NCI-H748 treated with DMSO at 0.1 percent for 48 hours (cell line): ENCODE measurements at places on chromosomes 5 and 9.

- peak; percentile 85 for DNase-seq
Measured at GRCh38 chr5:93246090-93246855, 334.7 kb downstream of the NR2F1-AS1 start.

- DNase-seq: no peak
Measured at GRCh38 chr5:1725641-1726468, 73.8 kb downstream of the MRPL36 start.

GRCh38 chr5:76332102-76332501, 71.0 kb upstream of the IQGAP2 start:
- no peak for DNase-seq

DNA sequence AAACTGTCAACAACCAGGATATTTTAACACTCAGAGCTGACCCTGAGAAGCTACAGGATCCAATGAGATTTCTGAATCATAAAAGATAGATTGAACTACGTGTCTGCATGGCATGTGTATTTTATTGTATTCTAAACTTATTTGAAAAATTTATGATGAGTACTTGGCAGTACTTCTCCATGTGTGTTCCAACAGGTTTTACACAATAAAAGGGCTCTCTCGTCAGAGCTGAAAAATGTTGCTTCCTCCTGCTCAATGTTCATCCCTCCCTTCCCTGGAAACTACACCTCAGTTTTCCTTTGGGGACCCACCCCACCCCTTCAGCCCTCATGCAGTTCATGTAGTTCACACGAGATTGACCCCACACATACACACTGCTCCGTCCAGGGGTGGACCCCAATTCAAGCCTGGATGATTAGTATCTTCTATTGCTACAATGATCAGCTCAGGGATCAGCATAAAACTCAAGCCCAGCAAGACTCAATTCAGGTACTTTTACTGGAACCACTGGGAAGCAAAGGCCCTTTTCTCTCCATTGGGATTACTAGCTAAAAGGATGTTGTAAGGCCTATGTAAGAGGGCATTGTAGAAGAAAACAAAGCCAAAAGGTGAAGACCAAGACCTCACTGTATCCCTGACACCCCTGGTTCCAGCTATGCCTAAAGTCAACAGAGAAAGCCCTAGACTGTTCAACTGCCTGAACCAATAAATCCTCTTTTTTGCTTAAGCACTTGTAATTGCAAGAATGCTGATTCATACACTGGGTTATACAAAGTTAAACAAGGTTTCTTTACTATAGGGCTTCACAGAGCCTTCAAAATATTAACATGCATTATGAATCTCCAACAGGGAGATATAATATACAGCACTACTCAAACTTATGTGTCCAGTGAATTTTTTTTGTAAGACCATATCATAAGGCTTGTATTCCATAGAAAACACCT, 112.6 kb downstream of the SAXO1 start:
- no peak for DNase-seq

DNA sequence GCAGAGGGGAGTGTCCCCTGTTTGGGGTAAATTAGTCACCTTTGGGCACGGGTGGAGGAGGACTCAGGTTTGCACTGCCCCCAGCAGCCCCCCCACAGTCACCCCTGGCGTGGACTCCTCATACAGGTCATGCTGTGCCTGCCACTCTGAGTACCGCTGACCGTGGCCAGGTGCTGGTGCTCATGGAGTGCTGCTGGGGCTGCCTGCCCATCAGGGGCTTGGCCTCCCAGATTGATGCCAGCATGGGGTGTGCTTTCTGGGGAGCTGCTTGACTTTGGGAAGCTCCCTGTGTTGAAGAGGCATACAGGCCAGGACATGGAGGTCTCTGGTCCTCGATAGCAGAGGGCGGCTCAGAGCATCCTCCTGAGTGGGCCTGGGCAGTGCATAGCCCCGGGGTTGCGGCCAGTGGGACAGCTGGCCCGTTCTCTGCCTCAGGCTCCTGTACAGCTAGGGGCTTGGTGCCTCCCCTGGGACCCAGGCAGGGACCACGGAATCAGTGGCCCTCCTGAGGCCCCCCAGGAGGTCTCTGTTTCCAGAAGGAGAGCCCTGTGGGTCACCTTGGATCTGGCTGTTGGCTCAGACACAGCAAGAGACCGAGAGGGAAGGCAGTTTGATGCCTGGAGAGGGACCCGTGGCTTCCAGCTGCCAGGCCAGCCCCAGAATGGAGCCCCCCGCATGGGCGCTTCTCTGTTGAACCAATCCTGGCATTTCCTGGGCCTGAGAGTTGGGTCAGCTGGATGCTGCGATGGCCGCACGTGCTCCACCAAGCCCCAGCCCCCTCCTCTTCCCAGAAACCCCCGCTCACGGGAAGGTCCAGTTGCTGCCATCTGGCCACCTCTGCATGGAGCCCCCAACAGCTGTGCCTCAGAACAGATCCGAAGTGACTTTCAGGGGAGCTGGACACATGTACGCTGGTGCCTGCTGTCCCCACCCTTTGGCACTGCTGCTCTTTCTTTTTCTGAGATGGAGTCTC, 6.1 kb upstream of the AJM1 start:
- no peak for DNase-seq

DNA sequence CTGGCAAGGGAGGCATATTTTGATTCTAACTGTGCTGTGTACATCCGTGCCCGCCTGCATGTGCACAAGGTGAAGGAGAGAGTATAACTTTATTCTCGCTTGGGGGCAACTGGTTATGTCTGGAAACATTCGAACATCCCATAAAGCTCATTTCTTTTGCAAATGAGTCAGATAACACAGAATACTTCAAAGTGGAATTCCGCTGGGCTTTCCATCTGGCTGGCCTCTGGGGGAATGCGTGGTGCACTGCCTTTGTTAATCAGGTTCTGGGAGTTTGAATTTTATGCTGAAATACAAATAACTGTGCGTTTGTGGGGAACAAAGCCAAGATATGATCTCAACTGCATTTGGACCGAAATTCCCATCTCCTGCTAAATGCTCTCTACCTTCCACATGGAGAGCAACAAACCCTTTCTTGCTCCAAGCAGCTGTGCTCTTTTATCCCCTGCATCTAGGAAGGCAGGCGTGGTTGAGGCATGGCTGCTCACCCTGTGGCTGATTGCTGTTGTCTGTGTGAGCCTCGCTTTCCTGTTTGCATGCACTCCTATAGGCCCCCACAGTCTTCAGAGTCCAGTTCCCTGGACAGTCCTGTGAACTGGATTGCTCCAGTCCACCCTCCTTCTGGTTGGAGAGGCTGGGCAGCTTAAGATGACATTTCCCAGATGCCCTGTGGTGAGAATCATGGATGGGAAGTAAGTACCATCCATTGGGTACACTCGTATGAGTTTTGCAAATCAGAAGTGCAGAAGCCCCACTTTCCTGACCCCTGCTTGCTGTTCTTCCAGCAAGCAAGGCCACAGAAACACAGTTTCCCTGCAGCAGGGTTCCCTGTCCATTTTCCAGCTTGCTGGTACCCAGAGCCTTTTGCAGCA, 82.9 kb upstream of the ALDH1B1 start:
- DNase-seq: no peak

GRCh38 chr5:135046661-135047346, 12.8 kb upstream of the PITX1 start:
- no peak for DNase-seq

- DNase-seq: no peak
Measured at GRCh38 chr5:16702964-16703363, 86.2 kb upstream of the RETREG1 start.

DNA sequence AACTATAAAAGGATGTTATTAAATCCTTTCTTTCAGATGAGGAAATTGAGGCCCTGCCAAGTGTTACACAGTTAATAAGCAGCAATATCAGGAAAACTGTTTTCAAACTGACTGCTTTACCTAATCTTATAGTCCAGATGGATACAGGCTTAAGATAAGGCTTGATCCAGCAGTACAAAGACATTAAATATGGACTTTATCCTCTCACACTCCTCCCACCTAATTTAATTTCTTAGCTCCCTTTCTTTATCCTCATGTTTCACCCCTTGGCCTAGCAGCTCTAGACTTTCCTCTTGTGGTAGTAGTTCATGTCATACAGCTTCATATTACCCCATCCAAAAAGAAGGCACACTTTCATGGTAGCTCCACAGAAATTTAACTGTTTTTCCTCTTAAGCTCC, 164.5 kb downstream of the BAAT start:
- no peak for DNase-seq

DNA sequence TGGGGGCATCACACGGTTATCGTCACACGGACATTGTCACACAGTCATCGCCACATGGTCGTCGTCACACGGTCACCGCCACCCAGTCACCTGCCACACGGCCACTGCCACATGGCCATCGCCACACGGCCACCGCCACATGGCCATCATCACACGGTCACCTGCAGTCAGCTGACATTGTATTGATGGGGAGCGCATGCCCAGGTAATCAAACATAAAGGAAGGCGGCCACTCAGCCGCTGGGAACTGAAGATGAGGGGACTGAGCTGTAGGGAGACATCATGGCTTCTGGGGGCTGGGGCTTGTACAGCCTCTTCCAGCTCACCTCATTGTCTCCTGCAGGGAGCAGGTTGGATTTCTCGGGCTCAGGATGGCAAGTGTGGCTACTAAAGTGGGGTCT, 49.2 kb downstream of the MRPL36 start:
- no peak for DNase-seq

- DNase-seq: no peak
Measured at GRCh38 chr9:101438523-101438922, 2.9 kb upstream of the ALDOB start.

GRCh38 chr5:171852255-171852681, 66.7 kb downstream of the SMIM23 start:
- DNase-seq: no peak

DNA sequence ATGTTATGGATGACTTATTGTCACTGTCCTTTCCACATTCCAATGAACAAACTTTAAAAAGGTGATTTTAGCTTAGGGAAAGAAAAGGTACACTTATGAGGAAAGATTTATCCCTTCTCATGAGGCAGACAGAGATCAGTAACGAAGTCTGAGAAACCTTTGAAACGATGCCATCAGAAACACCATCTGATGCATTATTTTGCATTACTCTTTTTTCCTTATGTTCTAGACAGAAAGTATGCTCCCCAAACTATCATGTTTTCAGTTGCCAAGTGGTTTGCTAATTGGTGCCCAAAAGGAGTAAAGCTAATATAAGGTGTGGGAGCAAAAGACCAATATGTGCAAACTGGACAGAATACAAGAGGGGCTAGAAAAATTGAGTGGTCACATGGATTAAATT, 397.7 kb upstream of the RIOK2 start:
- DNase-seq: no peak

DNA sequence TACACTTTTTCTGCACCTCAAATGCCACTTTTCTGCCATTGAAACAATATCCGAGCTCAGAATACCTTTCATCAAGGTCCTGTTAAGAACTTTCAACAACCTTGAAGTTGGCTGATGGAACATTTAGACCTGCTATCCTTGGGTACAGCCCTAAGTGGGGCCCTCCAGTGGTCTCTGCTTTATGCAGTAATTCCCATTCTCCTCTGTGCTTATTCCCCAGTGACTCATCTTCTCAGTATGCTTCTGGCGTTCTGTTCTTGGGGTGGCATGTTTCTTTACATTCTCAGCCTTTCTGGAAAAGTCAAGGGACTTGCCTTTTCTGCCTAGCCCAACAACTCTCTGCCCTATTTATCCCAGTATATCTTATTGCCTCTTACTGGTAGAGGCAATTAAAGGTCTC, 7.1 kb downstream of the ANP32B start:
- DNase-seq: no peak

- DNase-seq: no peak
Measured at GRCh38 chr5:59238126-59238902, 655.2 kb downstream of the PDE4D start.
